ENCODE measurements at places on chromosomes 2 and 18. TPM values are rescaled to one million over a fixed set of nuclear protein-coding genes. Genes with fewer than 3 reads are reported as not detected.

The CTDP1 gene
- total RNA-seq = 41.6 TPM

The ARHGAP15 gene
- 141 TPM for total RNA-seq

The DSG2 gene
- 0.25 TPM for total RNA-seq

The SH3BP4 gene
- 0.17 TPM for total RNA-seq

The NEURL3 gene
- 0.17 TPM for total RNA-seq

The CCDC148 gene
- total RNA-seq = not detected

The ASXL3 gene
- total RNA-seq = not detected

The UGT1A5 gene
- total RNA-seq = not detected

The MPP4 gene
- total RNA-seq = not detected

The CHRNA1 gene
- total RNA-seq = not detected

The ATG9A gene
- 62.1 TPM for total RNA-seq

The CAPN10 gene
- total RNA-seq = 74.2 TPM

The IER3IP1 gene
- total RNA-seq = 10.8 TPM

The ST6GAL2 gene
- total RNA-seq = not detected

The SCN7A gene
- total RNA-seq = not detected

The ALPG gene
- not detected for total RNA-seq

The ZSWIM2 gene
- not detected for total RNA-seq

The POLR1B gene
- 27.2 TPM for total RNA-seq

The CD226 gene
- 50.9 TPM for total RNA-seq

The REG3G gene
- not detected for total RNA-seq

The LRP1B gene
- not detected for total RNA-seq

The TLX2 gene
- total RNA-seq = 0.69 TPM

The FNDC4 gene
- not detected for total RNA-seq

The TWIST2 gene
- total RNA-seq = not detected

The RAB6D gene
- not detected for total RNA-seq

The CROCC2 gene
- not detected for total RNA-seq

The GAL3ST2 gene
- 0.22 TPM for total RNA-seq

The TMEM17 gene
- not detected for total RNA-seq

The REEP1 gene
- total RNA-seq = not detected

The CDK15 gene
- not detected for total RNA-seq

The CRYGC gene
- total RNA-seq = not detected

The NT5DC4 gene
- not detected for total RNA-seq

The ANKRD30BL gene
- total RNA-seq = not detected

The PLGLB2 gene
- 2.4 TPM for total RNA-seq

The IL36A gene
- total RNA-seq = not detected

The AKAIN1 gene
- not detected for total RNA-seq

The SPHKAP gene
- not detected for total RNA-seq

The EN1 gene
- not detected for total RNA-seq

The CASP10 gene
- total RNA-seq = 46.1 TPM

The COL3A1 gene
- total RNA-seq = not detected

All from activated naive CD8-positive, alpha-beta T cell treated with anti-CD3 and anti-CD28 coated beads, Interleukin-2, amount 10 ng/mL, durations not matched to agents 7 days and 5 days (primary cell).